CD4-positive, alpha-beta T cell treated with Interferon alpha-2 for 1 hour (primary cell): ENCODE measurements at places on chromosomes 1 and 21.

DNA sequence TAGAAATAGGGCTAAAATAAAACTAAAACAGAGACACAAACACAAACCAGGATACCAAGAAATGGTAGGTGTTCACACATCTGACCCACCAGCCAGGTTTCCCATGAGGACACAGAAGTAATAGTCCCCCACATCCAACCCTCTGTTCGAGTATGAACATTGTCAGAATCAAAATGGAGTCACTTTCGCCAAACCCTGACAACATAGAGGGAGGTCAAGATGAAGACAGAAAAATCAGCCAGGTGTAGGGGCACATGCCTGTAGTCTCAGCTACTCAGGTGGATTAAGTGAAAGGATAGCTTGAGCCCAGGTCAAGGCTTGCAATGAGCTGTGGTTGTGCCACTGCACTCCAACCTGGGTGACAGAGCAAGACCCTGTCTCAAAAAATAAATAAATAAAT lies 3.8 kb downstream of the UBE2G2 start:
- no peak for DNase-seq

DNA sequence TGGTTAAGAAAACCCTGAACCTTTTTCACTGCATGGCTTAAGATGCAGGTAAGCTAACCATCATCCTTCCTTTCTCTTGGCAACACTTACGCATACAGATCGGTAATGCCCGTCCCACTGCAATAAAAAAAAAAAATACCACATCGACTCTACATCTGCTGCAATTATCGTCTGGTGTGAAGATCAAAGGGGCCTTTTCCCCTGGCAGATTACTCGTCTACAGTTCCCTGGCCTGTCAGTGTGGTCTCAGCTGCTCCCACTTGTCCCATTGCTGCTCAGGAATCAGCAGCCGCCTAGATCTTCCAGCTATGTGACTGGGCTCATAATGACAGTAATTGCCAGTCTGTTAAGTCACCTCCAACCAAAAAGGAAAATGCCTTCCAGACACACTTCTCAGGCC lies 133.1 kb downstream of the SETD4 start:
- DNase-seq: no peak

- no peak for DNase-seq
Observed at GRCh38 chr1:91080650-91081049, 58.8 kb upstream of the ZNF644 start.

DNA sequence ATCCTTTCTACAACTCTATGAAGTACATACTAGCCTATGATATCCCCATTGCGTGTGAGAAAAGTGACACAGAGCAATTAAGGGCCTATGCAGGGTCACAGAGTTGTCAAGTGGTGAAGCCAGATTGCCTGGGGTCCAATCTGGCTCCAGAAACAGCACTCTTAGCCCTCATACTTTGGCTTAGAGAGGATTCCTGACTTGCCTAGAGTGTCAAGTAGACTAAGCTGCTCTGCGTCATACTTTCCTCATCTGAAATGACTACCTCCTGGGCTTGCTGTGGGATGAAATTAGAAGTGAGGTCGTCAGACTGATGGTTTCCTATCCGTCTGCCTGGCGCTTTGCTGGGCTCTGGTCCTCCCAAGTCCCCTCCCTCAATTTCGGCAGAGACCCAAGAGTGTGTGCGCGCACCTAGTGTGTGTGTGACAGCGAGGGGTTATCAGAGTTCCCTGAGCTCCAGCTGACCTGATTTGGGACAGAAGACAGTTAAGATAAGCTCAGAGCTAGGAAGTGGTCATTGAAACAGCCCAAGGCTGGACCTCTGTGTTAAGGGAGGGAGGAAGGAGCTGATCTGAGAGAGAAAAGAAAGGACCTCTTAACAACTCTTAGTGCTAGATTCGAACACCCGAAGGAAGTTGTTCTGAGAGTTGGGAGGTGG lies 5.4 kb upstream of the NUAK2 start:
- DNase-seq: no peak

DNA sequence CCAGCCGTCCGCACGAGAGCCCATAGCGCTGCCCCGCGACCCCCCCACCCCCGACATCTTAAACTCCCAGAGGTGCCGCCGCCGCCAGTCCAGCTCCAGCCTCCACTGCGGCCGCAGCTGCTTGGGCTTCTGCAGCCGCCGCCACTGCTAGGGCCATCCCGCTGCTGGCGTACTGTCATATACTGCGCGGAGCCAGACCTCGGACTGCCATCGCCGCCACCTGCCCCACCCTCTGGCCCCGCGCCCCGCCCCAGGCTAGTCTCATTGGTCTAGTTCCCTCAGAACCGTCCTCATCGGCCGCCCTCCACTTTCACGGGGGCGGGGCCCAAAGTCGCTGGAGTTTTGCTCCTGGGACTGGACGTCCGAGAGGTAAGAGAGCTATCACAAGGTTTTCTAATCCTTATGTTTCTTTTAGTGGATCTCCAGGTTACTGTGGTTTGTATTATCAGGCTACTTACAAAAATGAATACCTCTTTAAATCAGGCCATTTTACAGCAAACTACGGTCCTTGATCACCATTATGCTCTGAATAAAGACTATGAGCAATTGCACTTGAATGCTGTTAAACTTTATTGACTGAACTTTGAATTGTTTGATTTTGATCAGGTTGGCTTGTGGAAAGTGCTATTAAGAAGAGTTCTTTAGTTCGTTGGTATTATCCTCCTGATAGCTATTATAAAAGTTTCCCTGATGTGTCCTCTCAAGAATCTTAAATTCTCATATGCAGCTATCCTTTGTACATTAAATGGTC lies 2.8 kb upstream of the CD1D start:
- DNase-seq: peak; percentile 70

DNA sequence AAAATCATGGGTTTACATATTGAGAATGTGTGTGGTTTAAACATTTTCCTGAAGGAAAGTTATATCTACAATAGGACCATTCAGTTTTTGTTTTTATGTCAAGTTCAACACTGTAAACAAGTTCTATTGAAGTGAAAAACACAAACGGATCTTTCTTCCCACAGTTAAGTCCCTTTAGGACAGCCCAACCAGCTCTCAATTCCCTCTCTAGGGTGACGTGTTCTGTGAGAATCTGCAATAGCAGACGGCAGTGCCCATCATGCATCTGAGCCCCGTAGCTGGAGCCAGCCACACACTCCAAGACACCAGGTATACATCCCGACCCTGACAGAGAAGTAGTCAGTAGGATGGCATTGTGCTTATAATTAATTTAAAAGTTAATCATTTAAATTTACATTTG lies 26.3 kb upstream of the IVNS1ABP start:
- no peak for DNase-seq
